ENCODE measurements at places on chromosomes 1 and 21.

GRCh38 chr1:151993734-151994496 lies at the start of gene S100A10:
Gene S100A10, minus strand, starts transcription at chr1:151993859. Its CDS starts 7,629 bp downstream, at chr1:151986230.
- DNase-seq = peak; percentile 83

DNA sequence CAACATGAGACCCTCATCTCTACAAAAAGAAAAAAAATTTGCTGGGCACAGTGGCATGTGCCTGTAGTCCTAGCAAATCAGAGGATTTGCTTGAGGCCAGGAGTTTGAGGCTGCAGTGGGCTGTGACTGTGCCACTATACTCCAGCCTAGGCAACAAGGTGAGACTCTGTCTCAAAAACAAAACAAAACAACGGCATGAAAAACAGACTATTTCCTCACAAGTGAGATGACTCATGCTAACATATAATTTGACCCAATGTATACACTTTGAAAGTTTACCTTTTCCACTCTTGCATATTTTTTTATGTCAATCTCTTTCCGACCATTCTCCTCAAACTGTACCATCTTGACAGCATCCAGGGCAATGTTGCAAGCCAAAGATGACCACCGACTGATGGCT lies 17.5 kb downstream of the CCT3 start:
- no peak for DNase-seq

DNA sequence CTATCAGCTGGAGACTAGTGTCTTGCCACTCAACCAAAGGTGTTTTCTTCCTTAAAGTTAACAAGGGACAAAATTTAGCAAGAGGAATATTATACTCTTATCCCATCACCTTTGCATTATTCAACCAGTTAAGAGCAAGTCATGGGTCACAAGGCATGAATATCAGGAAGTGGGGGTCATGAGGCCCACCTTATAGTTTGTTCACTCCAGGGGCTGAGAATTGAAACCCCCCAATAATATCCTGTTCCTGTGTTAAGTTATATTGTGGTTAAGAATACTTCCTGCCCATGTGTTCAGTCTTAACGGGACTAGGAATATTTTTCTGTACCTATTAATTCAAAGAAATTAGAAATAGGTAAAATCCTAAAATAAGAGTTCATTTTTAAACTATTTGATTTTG lies 239.7 kb downstream of the S1PR1 start:
- no peak for DNase-seq

DNA sequence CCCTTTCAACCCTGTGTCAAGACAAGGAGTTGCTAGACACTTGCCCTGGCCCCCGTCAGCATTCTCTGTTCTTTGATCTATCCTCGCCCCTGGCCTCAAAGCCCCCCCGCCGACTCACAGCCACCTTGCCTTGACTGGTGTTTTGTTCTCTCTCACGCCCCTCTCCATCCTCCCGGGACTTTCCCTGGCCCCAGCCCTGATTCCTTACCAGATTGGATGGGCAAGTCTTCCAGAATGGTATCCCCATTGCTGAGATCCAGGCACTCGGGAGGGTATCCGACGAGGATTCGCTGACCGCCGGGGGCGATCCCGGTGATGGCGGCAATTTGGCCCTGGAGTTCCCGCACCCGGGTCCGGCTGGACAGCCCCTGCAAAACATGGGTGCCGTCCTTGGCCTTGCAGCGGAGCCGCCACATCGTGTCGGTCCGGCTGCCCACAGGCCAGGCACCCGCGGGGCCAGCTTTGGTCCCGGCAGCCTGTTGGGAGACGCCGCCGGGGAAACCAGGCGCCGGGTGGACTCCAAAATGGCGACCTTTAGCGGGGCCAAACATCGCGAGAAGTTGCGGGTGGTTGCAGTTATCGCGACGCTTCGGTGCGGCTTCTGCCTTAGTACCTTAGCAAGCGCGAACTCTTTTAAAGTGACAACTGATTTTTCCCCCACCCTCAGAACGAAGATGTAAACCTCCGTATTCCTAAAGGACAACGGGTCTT lies 373 bp downstream of the YOD1 start:
- DNase-seq = peak; percentile 96

- peak; percentile 70 for DNase-seq
These were observed 30.5 kb downstream of the ZBTB8OS start for GRCh38 chr1:32619701-32620485.

GRCh38 chr1:35637401-35637809 lies 3.9 kb downstream of the PSMB2 start:
- DNase-seq = peak; percentile 71

- DNase-seq = no peak
These were observed 29.7 kb downstream of the EPHA2 start for GRCh38 chr1:16126160-16126559.

- no peak for DNase-seq
These were observed 53.9 kb upstream of the PDE9A start for GRCh38 chr21:42599486-42599885.

- DNase-seq = no peak
These were observed 24.0 kb upstream of the DENND1B start for GRCh38 chr1:197799271-197799670.

DNA sequence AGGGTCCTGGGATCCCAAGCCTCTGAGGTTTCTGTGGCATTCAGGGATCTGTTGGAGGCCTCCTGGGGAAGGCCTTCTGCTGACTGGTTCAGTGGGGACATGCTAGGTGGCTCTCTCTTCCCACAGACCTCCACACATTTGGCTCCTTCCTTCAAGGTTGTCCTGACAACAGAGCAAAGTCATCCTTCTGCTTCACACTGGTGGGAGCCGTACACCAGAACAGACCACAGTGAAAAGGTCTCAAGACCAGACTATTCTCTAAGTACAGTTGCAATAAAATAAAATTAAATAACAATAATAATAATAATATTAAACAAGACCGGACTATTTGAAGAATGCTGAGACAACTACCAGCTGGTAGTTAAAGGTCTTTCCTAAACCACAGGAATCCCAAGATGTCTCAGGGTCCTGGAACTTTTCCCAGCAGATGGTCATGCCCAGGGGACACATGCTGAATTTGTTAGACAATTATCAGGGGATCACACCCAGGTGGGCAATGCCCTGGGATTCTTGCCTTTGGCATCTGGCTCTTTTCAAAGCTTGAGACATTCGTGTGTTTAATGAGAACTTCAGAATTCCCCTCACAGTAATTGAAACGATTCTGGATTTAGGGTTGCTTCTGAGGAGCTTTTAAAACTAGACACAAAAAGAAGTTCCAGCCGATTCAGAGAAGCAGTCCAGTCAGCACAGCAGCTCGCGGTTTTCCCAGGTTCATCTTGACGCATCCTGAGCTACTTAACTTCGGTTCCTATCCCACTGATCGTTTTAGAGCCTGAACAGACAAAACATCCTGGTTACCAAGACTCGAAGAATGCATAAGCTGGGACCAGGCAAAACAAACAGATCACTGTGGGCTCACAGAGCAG lies 22.9 kb downstream of the HTR1D start:
- DNase-seq = no peak

- no peak for DNase-seq
These were observed at the start of gene SPRTN for GRCh38 chr1:231338270-231339128. Gene SPRTN, plus strand, starts transcription at chr1:231338293. Its CDS starts 91 bp downstream, at chr1:231338384.

- no peak for DNase-seq
These were observed 67.8 kb downstream of the SLC35A3 start for GRCh38 chr1:100037656-100037926.
